Naive thymus-derived CD4-positive, alpha-beta T cell (primary cell): ENCODE measurements at places on chromosomes 6 and 20. TPM values are rescaled to one million over a fixed set of nuclear protein-coding genes. Genes with fewer than 3 reads are reported as not detected.

Gene CFB
- 1.4 TPM for polyA plus RNA-seq

Gene PRIM2
- 11.3 TPM for polyA plus RNA-seq

DNA sequence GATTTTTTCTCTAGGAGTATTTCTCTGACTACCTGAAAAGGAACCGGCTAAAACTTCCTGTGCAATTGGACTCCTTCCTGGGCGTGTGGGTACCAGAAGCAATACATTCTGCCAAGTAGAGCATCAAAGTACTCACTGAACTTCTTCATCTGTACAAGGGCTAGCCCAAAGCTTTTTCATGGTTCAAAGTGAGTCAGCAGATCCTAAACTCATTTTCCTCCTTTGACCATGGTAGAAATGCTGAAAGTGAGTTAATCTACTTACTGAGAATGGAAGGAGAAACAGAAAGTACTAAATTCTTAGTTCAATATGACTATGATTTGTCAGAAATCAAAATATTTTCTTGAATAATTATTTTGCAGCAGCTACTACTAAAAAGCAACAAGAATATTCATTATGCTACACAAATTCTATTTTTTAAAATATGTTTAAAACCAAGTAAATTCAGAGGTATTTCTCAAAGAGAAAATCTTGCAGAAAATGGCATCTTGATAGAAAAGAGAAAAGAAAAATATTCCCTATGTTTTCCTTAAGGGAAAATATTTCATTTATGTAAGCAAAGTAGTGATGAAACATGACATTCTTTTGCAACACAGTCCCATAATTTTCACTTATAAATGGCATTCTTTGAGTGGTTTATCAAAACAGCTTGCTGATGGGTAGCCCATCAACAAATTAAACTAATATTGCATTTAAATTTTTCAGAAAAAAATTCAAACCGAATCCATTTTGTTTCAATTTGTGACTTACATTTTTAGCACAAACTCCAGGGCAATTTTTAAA, 3.7 kb upstream of the BEND6 start:
- DNase-seq = no peak

GRCh38 chr6:134145786-134146185, 93.4 kb upstream of the SLC2A12 start:
- no peak for DNase-seq

GRCh38 chr20:50412499-50412898, 97.7 kb upstream of the PTPN1 start:
- DNase-seq = no peak
